ENCODE measurements at places on chromosomes 4 and X. TPM values are rescaled to one million over a fixed set of nuclear protein-coding genes. Genes with fewer than 3 reads are reported as not detected.

GRCh38 chr4:140816806-140817510 is 60.8 kb upstream of the TBC1D9 start:
- H3K36me3 ChIP-seq, result no peaks in the 10 kb centered on the region
- H3K4me1 ChIP-seq, result no peaks in the 10 kb centered on the region
- no peak overlapping the region for H3K27ac ChIP-seq
- no peaks in the 10 kb centered on the region for H3K27me3 ChIP-seq
- no peak overlapping the region for H3K4me3 ChIP-seq

- H3K27ac ChIP-seq, result no peak overlapping the region
- DNase-seq, result no peak
- no peak overlapping the region for H3K4me3 ChIP-seq
- no peaks in the 10 kb centered on the region for H3K36me3 ChIP-seq
- H3K4me1 ChIP-seq, result no peaks in the 10 kb centered on the region
Observed at GRCh38 chr4:62640296-62640695, 1440.2 kb downstream of the ADGRL3 start.

DNA sequence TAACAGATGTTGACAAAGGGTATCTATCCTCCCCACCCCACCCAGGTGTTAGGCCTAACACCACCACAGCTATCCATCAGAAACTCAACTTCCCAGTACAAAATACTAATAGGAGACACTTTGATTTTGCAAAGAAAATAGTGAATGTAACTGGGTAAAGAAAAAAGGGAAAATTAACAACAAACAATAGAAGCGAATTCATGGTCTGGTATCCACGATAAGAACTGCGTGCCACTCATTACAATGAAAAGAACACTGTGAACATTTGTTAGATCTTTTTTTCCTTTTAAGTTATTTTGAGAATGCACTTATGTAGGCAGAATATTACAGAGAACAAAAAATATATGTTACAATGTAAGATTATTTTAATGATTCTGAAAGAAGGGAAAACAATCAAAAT is 12.0 kb downstream of the TSPAN5 start:
- no peaks in the 10 kb centered on the region for H3K4me1 ChIP-seq
- no peak overlapping the region for H3K27ac ChIP-seq

DNA sequence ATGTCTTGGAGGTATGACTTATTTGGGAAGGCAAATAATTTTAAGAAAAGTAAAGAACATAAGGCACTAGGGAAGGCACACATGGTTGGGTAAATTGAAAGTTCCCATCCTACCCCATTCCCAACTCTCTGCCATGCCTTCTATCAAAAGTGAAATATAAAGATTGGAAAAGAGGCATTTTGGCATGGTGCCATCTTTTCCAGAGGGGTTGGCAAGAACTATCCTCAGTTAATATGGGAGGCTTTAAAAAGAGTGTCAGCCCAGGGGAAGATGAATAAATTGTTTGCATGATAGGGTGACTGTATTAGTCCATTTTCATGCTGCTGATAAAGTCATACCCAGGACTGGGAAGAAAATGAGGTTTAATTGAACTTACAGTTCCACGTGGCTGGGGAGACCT is 150.8 kb upstream of the BOD1L1 start:
- H3K27me3 ChIP-seq, result no peaks in the 10 kb centered on the region
- no peaks in the 10 kb centered on the region for H3K4me1 ChIP-seq
- H3K36me3 ChIP-seq, result no peaks in the 10 kb centered on the region
- H3K4me3 ChIP-seq, result no peak overlapping the region
- no peak overlapping the region for H3K27ac ChIP-seq
- DNase-seq, result no peak

- DNase-seq, result no peak
- H3K4me3 ChIP-seq, result no peak overlapping the region
- H3K36me3 ChIP-seq, result no peaks in the 10 kb centered on the region
- H3K27ac ChIP-seq, result no peak overlapping the region
Observed at GRCh38 chr4:67325791-67326190, 219.5 kb downstream of the CENPC start.

MAOB gene
- total RNA-seq, result 43.2 TPM

MAGEA6 gene
- not detected for total RNA-seq
